ENCODE measurements at places on chromosomes 7 and 10.

GRCh38 chr10:130224228-130224627 is 88.0 kb downstream of the GLRX3 start:
- DNase-seq, result no peak

GRCh38 chr7:94662548-94662947 is 6.6 kb upstream of the SGCE start:
- no peak for DNase-seq

DNA sequence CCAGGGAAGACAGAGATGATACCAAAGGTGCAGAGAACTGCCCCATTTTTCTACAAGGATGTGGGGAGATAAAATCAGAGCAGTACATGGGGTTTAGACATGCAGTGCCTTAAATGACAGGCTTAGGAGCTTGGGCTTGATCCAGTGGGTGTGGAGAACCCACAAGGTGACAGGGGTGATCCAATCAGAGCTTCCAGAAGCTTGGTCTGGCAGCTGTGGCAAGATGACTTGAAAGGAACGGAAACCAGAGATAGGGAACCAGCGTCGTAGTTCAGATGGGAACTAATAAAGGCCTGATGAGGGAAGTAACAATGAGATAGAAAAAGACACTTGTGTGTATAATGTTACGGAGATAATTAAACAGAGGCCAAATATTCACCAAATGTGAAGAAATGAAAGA is 80.7 kb downstream of the SLC37A3 start:
- DNase-seq, result no peak

- DNase-seq, result no peak
Measured at GRCh38 chr7:130418306-130418705, 22.5 kb downstream of the CEP41 start.

GRCh38 chr7:129308047-129308446 is 83.2 kb downstream of the AHCYL2 start:
- no peak for DNase-seq

- DNase-seq, result no peak
Measured at GRCh38 chr7:130818056-130818455, 84.0 kb upstream of the KLF14 start.

- DNase-seq, result no peak
Measured at GRCh38 chr10:878895-879294, 52.6 kb downstream of the LARP4B start.

DNA sequence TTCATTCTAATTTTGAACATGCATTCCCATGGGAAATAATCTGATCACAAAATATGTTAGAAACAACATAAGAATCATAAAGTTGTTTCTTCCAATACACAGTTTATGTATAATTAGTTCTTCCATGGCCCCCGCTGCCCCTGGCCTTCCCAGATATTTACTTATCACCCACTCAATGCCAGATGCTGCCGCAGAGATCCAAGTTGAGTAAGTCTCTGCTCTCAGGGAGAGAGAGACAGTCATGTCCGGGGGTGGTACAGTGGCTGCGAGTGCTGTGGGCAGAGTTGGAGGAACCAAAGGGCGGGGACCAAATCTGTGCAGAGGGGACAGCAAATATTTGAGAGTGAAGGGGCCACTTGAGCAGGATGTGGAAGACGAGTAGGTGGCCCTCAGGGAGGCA is 37.1 kb downstream of the COL26A1 start:
- DNase-seq, result no peak

DNA sequence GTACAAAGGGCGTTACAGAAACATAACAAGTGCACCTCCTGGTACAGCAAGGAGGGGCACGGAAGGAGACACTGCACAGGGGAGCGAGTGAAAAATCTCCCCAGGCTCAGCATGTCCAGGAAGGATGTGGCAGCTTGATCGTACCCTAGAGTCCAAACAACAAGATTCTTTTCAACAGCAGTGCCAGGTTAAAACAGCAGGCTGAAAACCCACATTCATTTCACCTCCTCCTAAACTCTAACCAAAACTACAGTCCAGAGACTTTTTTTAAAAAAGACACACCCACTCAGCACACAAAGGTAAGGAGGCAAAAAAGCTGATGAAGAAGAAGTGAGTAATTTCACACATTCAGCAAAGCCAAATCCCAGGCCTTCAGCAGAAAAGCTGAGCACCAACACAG is 138.8 kb downstream of the SFMBT2 start:
- DNase-seq, result no peak

DNA sequence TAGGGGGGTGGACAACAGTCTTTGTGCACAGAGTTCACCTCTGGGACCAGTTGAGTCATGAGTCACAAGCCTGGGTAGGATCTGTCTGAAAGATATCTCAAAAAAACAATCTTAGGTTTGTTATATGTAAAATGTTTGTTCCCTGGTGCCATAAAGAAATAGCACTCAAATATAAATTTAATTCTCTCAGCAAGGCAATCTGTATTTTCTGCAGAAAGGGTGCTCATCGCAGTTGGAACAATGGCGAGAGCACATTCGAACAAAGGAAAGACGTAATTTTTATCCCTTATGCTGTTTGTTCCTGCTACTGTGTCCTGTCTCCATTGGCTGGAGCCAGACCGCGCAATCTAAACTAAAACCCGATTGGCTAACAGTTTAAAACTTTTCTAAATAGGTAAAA is 63.7 kb downstream of the GALNT11 start:
- no peak for DNase-seq

DNA sequence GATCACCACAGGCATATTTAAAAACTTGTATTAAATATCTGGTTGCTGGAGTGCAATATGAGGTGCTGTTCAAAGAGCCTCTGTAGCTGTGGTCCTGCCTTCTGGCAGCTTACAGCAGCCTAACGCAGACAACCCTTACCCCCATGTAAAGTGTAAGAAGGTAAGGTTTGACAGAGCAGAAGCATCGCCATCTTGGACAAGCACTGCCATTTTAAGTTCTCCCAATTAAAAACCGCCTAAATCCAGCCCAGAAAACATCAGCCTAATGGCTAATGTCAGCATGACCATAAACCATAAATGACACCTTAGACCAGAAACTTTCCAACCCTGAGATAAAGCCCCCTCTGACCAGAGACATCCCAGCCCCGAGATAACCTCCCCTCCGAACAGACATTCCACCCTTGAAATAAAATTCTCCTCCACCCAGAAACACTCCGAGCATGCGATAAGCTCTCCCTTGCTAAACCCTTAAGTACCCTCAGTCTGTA is 5.3 kb upstream of the OIT3 start:
- no peak for DNase-seq

All from stimulated activated CD8-positive, alpha-beta memory T cell treated with anti-CD3 and anti-CD28 coated beads, Interleukin-4, amount 100 ng/mL, for 1 hour (primary cell).